ENCODE measurements at places on chromosomes 1 and 21. TPM values are rescaled to one million over a fixed set of nuclear protein-coding genes. Genes with fewer than 3 reads are reported as not detected.

TBX15 gene
- total RNA-seq: 0.25 TPM

DIO1 gene
- not detected for total RNA-seq

TTC39A gene
- total RNA-seq: 3.3 TPM

RIPPLY3 gene
- total RNA-seq: not detected

SERPINC1 gene
- total RNA-seq: 0.12 TPM

Measured in aortic smooth muscle cell (primary cell).